ENCODE measurements at places on chromosomes 16 and 17.

DNA sequence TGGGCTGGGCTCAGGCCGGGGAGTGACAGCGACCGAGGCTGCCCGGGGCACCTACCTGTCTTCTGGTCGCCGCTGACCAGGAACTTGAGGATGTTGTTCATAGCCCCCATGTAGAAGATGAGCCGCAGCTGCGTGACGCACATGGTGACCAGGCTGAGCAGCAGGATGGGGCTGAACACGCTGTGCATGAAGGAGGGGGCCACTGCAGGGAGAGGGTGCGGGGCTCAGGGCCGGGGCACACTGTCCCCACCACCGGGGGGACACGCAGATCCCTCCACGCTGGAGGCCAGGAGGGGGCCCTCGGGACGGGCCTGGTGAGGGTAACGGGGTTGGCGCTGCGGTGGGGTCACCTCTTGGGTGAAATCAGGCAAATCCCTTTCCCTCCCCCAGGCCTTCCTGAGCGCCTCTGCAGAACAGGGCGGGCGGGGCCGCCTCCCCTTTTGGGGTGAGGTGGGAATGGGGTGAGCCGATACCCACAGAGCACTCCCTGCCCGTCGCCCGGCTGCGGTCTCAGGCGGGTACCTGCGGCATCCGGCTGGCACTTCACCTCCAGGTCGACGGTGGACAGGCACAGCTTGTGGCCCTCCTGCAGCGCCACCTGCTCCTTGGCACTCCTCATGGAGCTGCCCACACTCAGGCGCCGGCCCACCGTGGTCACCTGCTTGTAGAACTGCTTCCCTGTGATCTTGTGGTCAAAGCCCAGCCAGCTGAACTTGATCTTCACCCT lies 28.3 kb upstream of the PITPNA start:
- no peak for DNase-seq

GRCh38 chr17:1299552-1300370 lies 20.3 kb downstream of the TRARG1 start:
- DNase-seq: no peak

GRCh38 chr16:27514806-27515205 lies 34.9 kb downstream of the GTF3C1 start:
- DNase-seq: no peak

DNA sequence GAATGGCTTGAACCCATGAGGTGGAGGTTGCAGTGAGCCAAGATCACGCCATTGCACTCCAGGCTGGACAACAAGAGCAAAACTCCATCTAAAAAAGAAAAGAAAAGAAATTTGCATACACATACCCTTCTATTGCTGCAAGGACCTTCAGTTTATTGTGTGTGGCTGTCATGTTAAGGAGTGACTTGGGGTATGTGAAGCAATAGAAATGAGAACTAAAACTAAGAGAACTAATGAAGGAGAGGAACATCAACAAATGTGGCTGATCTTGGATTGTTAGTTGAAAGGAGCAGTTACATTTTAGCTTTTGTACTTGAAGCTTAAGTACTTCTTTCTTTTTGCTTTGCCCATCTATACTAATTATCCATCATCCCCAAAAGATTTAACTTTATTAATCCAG lies 12.7 kb upstream of the NSRP1 start:
- no peak for DNase-seq

DNA sequence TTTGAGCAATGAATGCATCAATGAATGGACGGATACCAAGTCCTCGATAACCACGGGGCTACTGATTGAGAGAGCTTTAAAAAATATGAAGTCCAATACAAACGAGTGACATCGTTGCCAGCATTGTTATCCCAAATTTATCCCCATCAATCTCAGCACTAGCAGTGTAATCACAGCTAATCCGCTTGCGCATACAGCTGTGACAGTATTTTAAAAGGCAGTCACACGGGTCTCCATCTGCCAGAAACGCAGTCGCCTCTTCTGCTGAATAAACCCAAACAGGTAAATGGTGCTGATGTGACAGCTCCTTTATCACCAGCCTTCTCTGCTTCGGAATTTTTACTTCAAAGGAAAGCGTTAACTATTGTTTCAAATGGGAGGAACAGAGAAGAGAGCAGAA lies 311.1 kb downstream of the XYLT1 start:
- no peak for DNase-seq

DNA sequence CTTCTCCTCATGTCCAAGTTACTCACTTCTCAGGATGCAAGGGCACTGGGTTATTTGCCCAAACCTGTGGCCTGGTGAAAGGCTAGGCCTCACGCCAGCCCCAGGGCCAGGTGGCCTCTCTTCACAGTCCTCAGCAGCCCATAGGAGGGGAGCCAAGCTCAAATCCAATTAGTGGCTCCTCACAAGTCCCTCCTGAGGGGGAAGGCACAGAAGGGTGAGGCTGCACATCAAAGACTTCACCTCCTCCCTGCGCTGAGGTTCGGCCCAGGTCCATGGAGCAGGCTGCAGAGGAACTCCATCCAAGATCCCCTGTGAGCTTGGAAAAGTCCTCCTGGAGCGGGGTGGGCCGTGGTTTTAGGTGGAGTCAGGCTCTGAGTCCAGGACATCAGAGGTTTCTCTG lies 320.0 kb downstream of the FOXL1 start:
- no peak for DNase-seq

GRCh38 chr16:31071861-31072260 lies 2.2 kb downstream of the ZNF668 start:
- DNase-seq: peak; percentile 89
